Fibroblast of skin of right quadriceps (primary cell): ENCODE measurements at places on chromosomes 2 and 18.
A peak's percentile ranks its signal among the peaks of the same experiment; 100 is the strongest.

- DNase-seq = no peak
Observed at GRCh38 chr2:128949360-128949759, 630.7 kb upstream of the HS6ST1 start.

- no peak for DNase-seq
Observed at GRCh38 chr2:27070653-27071276, 689 bp downstream of the OST4 start.

- DNase-seq = no peak
Observed at GRCh38 chr2:11955884-11956291, 209.5 kb downstream of the LPIN1 start.

DNA sequence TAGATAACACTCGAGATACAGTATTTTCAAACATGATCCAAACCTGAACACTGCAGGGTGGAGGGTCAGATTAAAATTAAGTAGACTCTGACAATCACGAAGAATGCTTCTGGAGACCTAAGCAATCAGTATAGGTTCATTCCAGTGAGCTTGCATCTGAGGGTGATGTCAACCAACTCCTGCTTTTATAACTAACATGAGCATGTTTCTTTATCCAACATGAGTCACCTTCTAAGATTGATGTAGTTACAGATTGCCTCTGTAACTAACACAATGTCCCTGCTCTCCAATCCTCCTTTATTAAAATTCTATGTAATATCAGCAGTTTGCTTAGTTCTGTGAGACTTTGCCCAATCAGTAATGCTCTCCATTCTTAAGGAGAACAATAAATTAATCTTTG is 225.7 kb downstream of the ARL6IP6 start:
- DNase-seq = no peak

- DNase-seq = no peak
Observed at GRCh38 chr2:192230889-192231453, 36.2 kb upstream of the TMEFF2 start.

DNA sequence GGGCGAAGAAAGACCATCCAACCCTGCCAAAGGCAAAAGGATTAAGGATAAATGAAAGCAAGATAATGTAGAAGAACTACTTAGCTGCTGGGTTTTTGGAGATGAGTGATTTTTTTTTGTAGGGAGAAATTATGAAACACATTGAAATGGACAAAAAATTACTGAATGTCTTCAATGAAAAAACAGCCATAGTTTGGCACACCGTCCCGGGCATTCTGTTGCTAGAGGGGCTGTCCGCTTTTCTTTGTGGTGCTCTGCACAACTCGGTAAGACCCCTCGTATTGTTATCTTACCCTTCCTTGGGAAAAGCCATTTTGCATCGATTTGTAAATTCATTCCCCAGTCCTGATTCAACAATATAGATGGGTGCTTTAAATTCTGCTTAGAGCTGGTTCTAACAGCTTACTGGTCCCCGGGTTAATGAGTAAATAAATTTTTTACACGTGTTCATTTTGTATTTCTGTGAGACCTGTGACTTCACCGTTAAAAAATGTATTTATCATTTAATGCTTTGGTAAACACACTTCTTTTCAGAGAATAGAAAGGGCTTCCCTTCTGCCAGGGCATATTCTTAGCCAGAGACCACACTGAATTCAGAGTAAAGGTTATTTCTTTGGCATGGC is 912 bp upstream of the LAPTM4A start:
- peak; percentile 39 for DNase-seq

DNA sequence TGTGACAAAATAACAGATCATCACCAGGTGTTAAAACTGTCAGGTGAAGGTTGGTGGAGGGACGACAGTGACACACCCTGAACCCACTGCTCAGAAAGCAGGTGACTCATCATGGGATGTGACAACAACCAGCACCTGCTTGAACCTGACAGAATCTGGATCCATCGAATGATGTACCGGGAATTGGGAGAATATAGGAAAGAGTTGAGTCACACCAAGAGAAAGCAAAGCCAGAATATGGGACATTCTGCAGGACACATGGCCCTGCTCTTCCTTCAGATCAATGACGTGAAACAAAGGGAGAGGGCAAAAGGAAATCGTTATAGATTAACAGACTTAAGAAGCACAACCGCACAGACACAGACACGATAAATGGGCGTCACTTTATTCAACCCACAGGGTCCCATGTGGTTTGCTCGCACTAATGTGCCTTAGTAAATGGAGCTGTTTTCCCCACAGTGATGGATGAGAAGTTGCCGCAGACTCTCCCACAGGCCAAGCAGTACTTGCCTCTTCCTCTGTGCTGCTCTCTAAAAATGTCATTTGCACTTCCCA is 100.1 kb downstream of the CRACDL start:
- DNase-seq = no peak

GRCh38 chr2:96940980-96941775 is 45.2 kb downstream of the FAM178B start:
- no peak for DNase-seq
